Sciatic nerve (tissue), 2 donors: ENCODE measurements at places on chromosomes 5 and 9.
A peak's percentile ranks its signal among the peaks of the same experiment; 100 is the strongest.

DNA sequence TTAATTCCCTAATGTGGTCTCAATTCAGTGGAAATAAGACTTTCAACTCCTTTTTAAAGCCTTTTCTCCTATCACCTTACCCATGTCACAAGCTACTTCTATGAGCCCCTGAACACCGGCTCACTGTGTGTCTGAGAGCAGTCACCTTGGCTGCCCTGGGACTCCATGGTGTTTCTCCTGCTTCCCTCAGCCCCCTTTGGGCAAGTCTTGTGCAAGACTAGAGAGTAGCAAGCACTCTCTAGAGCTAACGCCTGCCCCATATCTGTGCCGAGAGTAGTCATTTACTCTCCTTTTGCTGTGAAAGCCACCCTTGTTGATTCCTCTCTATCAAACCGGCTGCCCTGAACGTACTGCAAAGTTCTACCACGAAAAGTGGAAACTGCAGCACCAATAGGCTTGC is 77.9 kb upstream of the DAB2 start:
- no peak for DNase-seq

DNA sequence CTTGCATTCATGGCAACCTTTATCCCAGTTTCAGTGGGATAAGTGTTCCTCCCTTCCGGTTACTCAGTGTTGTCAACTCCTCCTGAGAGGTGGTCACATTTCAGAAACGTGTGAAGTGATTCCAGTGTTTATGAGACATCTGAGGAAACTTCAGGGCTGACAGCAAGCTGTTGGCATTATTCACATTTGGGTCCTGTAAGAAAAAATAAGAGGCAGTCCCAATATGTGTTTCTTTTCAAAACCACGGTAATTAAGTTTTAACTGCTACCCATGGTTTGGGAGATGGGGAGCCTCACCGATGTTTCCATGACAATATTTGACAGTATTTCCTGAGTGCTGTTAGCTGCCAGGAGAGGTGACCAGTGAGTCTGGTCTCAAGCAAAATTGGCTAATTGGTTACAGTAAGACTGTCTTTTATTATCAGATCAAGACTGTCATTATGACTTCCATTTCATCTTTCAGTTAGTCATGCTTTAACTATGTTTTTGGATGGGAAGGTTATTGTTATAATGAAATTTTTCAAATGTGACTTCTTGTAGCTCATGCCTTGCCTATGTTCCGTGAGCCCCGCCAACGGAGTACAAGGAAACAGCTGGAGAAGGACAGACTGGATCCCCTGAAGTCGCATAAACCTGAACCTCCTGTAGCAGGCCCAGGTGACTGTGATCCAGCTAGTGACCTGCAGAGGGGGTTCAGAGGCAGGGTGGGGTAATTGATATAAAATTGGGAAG is 115.3 kb downstream of the GDNF start:
- no peak for DNase-seq

- peak; percentile 88 for DNase-seq
These were observed at the start of the genes GBA2 and RGP1 for GRCh38 chr9:35748858-35749514. GBA2 (minus strand) TSS chr9:35749228; CDS start chr9:35748704, 524 bp downstream. RGP1 (plus strand) TSS chr9:35749287; CDS start chr9:35749756, 469 bp downstream.

- no peak for DNase-seq
These were observed 509.3 kb upstream of the NUDT12 start for GRCh38 chr5:104071887-104072286.

GRCh38 chr9:98192503-98193335 is at the start of gene CORO2A:
CORO2A (minus strand) TSS chr9:98192637; CDS start chr9:98157660, 34,977 bp downstream.
- peak; percentile 82 for DNase-seq

DNA sequence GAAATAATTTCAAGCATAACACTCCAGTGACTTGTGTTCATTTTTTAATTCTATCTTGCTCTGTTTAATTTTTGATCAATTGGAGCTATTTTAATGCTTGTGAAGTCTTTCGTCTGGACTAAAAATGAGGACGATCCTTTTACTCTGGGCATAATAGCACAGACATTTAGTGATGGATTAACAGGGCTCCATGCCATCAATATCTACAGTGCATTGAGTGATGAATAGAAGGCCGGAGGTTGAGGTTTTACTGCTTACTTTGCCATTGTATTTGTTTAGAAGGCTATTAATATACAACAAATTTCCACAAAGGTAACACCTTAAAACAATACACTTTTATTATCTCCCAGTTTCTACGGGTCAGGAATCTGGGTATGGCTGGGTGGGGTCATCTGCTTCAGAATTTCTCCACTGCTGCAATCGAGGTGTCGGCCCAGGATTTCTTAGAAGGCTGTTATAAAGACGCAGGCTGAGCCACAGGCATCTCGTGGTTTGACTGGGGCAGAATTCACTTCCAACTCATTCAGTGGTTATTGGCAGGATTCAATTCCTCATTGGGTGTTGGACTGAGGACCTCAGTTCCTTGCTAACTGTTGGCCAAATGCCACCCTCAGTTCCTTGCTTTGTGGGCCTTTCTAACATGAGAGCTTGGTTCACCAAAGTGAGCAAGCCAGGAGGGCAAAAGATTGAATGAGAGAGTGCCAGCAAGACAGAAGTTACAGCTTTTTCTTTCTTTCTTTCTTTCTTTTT is 265.4 kb upstream of the VLDLR start:
- no peak for DNase-seq

DNA sequence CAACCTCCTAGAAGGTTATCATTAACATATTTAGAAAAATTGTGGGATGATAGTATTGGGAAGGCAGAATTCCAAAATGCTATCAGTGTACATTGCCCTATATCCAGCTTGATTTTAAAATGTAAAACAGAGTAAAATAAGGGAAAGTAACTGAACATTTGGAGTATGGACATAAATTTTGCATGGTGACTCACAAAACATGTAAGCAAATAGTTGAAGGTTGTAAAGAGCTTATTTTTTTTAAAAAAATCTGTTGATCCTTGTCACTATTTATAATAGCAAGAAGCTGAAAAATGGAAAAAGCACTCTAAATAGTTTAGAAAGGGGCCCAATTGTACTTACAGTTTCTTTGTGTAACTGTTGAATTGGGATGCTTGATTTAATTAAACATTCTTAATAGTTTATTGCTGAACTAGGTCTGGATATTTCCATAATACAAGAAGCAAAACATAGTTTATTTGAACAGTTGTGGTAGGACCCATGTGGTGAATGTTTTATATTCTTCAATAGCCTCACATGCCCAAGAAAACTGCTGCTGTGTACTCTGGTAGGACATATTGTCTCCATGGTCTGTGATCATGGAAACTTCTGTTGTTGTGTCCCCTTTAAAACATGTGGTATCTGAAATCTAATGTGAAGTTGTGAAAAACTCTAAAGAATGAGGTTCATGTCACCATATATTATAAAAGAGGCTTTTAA is 82.4 kb downstream of the NNT start:
- DNase-seq = no peak

DNA sequence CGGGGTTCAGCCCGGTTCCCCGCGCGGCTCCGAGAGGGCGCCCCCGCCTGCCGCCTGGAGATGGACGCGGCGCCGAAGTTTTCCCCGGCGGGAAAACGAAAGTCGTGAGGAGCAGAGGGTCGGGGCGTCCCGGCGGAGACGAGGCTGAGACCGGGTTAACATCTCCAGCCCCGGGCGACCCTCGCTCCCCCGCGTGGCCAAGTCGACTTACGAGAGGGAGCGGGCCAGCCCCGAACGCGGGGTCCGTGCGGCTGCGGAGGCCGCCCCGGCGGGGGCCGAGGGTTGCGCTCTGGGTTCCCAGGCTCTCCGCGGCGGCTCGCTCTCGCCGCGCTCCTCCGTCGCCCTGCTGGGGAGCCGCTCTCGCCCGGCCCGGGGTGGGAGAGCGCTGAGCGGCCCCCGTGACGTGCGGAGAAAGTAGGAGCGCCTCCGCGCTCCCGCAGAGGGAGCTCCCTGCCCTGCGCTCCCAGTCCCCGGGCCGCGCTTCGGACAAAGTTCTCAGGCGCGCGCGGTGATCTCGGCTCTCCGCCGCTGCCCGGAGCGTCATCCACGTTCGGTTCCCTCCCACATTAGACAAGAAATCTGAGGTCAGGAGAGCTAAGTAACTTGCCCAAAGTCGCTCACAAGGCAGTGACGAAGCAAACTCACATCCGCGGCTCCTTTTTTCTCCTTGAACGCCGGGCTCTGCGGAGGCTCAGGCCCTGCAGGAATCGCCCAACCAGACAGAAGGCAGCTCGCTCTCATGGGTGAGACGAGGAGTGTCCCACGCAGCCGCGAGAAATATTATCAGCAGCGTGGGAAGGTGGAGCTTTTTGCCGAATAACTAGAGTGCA is 1.2 kb upstream of the GCNT4 start:
- peak; percentile 69 for DNase-seq

DNA sequence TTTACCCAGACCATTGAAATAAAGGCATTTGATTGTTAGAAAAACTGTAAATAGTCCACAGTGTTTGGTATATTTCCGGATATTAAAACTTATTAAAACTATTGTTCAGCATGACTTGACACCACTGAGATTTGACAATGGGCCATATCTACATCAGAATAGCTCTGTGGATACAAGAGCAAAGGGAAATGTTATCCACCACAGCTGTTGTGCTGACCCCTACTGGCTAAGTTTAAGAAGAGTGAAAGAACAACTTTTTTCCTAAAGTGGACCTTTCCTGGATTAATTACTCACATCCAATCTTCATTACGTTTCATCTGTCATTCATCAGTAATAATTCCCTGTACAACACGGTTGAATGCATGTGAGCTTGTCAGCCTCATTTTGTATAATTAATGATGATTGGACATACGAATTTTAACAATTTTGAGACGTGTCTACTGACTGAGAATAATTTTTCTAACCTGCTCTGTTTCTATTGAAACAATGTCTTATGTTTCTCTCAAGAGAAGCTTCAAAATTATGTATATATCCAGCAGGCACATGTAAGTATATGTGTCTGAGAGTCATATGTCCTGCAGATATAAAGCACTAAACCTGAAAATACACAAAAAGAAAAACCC is 1952.6 kb downstream of the MAT2B start:
- DNase-seq = no peak

GRCh38 chr9:109072133-109072692 is 47.5 kb downstream of the TMEM245 start:
- no peak for DNase-seq

DNA sequence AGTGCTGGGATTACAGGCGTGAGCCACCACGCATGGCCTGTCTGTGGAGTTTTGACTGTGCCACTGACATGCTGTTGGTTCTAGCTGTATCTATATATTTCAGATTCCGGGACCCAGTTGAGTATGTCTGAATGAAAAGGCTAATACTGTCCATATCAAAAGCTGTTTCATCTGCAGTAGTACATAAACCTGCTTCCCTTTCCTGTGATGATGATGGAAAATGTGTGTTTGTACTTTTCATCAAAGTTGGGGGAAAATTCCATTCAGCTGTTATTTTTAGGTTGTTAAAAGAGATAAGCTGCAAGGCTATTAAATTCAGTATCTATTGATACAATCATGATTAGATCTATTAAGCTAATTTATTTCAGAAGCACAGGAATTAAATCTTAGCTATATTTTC is 237.6 kb upstream of the ADAMTSL1 start:
- DNase-seq = no peak

DNA sequence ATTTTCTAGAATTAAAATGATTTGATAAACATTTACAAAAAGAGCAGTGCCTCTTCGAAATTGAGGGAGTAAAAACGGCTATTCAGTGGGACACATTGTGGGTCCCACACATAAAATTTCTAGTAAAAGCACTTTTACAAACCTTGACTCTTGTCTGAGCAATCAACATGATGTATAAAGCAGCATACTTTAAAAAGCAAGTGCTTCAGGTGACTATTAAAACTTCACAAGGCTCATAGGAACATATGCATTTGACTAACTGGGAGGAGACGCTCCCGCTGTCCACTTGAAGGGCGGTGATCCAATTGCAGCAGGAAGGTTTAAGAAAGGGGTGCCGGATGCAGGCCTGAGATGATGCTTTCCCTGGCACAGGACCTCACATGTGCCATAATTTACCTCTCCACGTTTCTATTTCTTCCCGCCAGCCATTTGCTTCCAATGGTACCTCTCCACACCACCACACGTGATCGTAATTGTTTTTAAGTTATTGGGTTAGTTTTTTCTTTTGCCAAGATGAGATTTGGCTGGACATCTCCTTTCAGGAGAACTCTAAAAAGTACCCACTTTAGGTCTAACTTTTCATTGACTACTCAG is 1.8 kb downstream of the MCTP1 start:
- DNase-seq = no peak

- DNase-seq = no peak
These were observed 5.7 kb downstream of the NIPSNAP3B start for GRCh38 chr9:104769655-104770054.

GRCh38 chr5:18117968-18118367 is 483.7 kb downstream of the TAF11L14 start:
- DNase-seq = no peak

- peak; percentile 67 for DNase-seq
These were observed 244.4 kb upstream of the RAI14 start for GRCh38 chr5:34411470-34412346.

GRCh38 chr5:159052401-159053011 is 47.2 kb downstream of the EBF1 start:
- DNase-seq = no peak

DNA sequence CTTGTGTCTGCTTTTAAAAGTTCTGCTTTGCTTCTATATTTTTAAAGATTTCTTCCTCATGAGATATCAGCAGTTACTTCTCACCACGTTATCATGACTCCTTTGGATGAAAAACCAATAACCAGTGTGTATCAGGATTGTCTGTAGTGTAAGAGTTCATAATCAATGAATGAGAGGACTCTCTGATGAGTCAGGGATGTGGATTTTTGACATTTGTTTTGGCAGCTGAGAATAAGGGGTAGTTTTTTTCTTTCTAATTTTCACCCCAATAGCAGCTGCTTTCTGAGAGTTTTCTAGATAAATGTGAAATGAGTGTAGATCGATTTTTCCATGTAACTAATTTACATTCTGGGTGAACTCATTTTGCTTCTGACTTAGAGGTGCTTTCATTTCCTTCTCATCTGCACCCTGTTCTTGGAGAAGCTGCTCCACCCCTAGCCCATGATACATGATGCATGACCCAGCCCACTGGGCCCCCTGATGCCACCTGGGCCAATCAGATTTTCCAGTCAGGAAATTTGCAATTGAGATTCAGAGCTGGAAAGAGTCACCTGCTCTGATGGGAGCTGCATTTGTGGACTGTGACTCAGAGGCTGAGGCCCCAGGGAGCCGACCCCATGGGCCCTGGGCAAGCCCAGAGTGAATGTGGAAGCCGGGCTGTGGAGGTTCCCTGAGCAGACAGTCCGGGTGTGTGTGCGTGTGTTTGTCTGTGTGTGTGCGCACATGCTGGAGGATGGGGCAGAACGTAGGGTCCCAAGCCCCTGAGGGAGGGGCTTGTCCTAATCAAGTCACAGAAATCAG is 159.3 kb downstream of the RGS3 start:
- DNase-seq = no peak

DNA sequence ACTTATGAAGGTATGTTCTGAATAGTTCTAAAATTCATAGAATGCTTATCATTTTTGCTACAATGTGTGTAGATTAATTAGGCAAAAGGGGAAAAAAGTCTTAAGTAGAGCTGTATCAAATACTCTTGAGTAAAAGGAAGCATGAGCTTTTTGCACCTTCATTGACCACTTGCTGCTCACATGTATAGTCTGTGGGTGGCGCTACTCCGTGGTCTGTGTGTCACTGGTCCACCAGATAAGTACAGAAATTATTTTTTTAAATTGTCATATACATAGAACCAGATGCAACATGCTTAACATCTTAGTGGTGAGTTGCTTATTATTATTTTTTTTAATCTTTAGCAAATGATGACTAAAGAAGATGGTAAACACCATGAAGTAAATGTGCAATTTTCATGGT is 130.2 kb downstream of the MAN2A1 start:
- no peak for DNase-seq

- no peak for DNase-seq
These were observed 1672.9 kb upstream of the WWC1 start for GRCh38 chr5:166618526-166618925.

- DNase-seq = no peak
These were observed 6.8 kb upstream of the C9orf152 start for GRCh38 chr9:110214586-110215355.
